Uterus (tissue), 4 donors: ENCODE measurements at places on chromosomes 1 and 21. TPM values are rescaled to one million over a fixed set of nuclear protein-coding genes. Genes with fewer than 3 reads are reported as not detected.

- no peak for DNase-seq
Measured at GRCh38 chr1:16083486-16083885, 10.0 kb upstream of the FAM131C start.

GRCh38 chr1:206419783-206420182 is 50.5 kb upstream of the IKBKE start:
- no peak for DNase-seq

GRCh38 chr1:113835686-113836290 is 23.5 kb upstream of the RSBN1 start:
- DNase-seq, result no peak

GRCh38 chr1:184283999-184284398 is 102.8 kb upstream of the C1orf21 start:
- peak; percentile 22 for DNase-seq

- DNase-seq, result no peak
Measured at GRCh38 chr1:16521288-16521583, 7.2 kb upstream of the RNU1-1 start.

- no peak for DNase-seq
Measured at GRCh38 chr1:59289570-59289969, 7.3 kb upstream of the FGGY start.

GRCh38 chr1:21864730-21865129 is 52.7 kb downstream of the LDLRAD2 start:
- no peak for DNase-seq

DNA sequence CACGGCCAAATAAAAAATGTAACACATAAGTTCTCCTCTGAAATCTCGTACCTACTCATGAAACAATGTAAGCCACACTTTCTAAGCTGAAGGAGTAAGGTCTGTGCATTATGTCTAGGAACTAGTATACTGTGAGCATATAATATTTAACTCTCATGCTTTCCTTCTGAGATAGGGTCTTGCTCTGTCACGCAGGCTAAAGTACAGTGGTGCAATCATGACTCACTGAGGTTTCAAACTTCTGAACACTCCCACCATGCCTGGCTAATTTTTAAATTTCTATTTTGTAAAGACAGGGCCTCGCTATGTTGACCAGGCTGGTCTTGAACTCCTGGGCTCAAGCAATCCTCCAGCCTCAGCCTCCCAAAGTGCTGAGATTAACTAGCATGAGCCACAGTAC is 71.3 kb downstream of the AHCTF1 start:
- DNase-seq, result no peak

DNA sequence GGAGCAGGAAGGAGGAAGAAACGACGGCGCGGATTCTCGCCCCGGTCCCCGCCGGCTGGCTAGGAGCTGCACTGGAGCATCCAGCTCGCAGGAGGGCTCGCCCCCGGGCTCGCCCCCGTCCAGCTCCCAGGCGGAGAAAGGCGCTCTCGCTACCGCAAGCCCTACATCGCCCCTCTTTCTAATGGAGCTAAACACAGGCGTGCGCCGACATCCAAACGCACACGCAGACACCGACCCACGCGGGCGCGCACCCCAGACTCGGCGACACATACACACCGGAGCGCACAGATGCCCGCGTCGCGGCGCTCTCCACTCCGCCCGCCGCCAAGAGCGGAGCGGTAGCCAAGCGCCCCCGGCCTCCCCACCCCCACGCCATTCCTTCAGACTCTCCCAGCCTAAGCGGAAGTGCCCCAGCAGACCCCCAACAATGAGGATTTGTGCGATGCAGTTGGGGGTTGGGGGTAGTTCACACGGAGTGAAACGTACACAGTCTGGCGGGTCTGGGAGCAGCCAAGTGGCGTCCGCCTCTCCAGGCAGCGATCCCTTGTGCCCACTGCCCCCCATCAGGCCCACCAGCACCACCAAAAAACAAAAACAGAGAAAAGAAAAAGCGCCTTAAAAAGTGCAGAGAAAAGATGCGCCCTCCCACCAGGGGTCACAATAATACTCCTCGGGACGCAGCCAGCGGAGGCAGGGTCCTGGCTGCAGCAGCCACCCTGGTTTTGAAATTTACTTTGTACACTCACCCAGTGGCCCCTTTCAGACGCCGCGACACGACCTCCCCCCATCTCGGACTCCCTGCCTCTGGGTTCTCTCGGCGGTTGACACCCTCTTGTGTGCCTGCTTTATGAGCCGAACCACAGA is 1.4 kb downstream of the DAB1 start:
- DNase-seq, result no peak

- no peak for DNase-seq
Measured at GRCh38 chr1:204821924-204822323, 48.7 kb upstream of the NFASC start.

PTP4A2 gene
- 276 TPM for total RNA-seq

OR2L2 gene
- not detected for total RNA-seq

LDLRAD2 gene
- 0.48 TPM for total RNA-seq
